ENCODE measurements at places on chromosomes 7 and 10.

DNA sequence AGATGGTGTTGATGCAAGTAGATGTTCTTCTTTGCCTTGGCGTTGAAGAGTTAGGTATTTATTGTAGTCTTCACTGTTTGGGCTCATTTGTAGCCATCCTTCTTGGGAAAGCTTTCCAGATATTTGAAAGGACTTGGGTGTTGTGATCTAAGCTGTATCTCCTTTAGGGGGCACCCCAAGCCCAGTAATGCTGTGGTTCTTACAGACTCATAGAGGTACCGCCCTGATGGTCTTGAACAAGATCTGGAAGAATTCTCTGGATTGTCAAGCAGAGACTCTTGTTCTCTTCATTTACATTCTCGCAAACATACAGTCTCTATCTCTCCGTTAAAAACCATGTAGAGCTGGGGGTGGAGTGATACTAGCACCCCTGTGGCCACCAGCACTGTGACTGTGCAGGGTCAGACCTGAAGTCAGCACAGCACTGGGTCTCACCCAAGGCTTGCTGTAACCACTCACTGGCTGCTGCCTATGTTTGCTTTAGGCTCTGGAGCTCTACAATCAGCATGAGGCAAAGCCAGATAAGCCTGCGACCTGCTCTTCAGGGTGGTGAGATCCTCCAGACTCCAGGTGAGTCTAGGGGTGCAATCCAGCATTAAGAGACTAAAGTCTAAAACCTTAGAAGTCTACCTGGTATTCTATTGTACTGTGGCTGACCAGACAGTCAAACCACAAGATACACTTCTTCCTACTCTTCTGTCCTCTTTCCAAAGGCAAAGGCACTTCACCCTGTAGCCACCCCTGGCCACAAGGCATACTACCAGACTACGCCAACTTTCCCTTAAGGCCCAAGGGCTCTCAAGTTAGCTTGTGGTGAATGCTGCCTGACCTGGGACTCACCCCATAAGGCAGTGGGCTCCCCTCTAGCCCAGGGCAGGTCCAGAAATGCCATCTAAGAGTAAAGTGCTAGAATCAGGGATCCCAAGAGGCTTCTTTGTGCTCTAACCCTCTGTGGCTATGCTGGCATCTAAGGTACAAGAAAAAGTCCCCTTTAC lies 209.7 kb upstream of the TMEM196 start:
- H3K4me1 ChIP-seq = no peaks in the 10 kb centered on the region
- H3K4me3 ChIP-seq = no peak overlapping the region
- no peak for DNase-seq
- no peak overlapping the region for H3K27ac ChIP-seq
- H3K36me3 ChIP-seq = no peaks in the 10 kb centered on the region

- no peak overlapping the region for H3K27ac ChIP-seq
- H3K27me3 ChIP-seq = no peaks in the 10 kb centered on the region
- H3K4me3 ChIP-seq = no peak overlapping the region
- DNase-seq = no peak
- H3K36me3 ChIP-seq = no peaks in the 10 kb centered on the region
These were observed 395.0 kb downstream of the THSD7A start for GRCh38 chr7:11436773-11437524.

DNA sequence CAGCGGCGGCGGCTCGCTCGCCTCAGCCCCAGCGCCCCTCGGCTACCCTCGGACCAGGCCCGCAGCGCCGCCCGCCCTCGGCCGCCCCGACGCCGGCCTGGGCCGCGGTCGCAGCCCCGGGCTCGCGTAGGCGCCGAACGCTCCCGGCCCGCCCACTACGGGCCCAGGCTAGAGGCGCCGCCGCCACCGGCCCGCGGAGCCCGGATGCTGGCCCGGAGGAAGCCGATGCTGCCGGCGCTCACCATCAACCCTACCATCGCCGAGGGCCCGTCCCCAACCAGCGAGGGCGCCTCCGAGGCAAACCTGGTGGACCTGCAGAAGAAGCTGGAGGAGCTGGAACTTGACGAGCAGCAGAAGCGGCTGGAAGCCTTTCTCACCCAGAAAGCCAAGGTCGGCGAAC lies 18.2 kb upstream of the TSPAN33 start:
- no peaks in the 10 kb centered on the region for H3K36me3 ChIP-seq
- H3K27ac ChIP-seq = no peak overlapping the region
- H3K4me3 ChIP-seq = no peak overlapping the region
- no peaks in the 10 kb centered on the region for H3K4me1 ChIP-seq
- no peak for DNase-seq

DNA sequence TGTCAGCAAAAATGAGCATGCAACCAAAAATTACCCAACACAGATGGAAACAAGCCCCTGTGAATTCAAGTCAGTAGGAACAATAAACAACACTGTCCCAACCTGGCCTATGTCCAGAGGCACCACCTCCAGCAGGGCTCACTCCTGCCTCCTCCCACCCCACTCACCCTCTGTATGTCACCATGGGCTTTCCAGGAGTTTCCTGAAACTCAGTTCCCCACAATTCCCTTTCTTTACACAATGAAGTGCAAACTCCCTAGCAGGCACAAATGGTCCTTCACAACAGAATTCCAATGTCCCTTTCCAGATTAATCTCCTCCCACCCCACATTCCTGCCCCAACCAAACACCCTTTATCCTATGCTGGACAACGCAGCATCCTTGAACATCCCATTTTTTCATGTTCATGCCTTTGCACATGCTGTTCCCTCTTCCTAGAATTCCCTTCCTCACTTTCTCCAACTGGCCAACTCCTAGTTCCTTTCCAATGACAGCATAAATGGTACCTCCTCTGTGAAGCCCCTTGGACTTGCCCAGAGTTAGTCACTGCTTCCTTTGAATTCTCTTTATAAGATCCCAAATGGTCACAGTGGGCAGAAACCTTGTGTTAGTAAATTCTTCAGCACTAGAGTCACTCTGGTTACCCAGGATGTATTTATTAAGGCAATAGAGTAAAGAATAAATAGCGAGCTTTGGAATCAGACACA lies 157.5 kb downstream of the SLIT1 start:
- H3K4me3 ChIP-seq = no peak overlapping the region
- DNase-seq = no peak
- no peaks in the 10 kb centered on the region for H3K27me3 ChIP-seq
- no peak overlapping the region for H3K27ac ChIP-seq
- H3K4me1 ChIP-seq = no peaks in the 10 kb centered on the region

- no peak overlapping the region for H3K27ac ChIP-seq
- DNase-seq = no peak
- H3K4me3 ChIP-seq = no peak overlapping the region
- H3K27me3 ChIP-seq = no peaks in the 10 kb centered on the region
These were observed 36.5 kb downstream of the GNAT3 start for GRCh38 chr7:80475383-80475782.

DNA sequence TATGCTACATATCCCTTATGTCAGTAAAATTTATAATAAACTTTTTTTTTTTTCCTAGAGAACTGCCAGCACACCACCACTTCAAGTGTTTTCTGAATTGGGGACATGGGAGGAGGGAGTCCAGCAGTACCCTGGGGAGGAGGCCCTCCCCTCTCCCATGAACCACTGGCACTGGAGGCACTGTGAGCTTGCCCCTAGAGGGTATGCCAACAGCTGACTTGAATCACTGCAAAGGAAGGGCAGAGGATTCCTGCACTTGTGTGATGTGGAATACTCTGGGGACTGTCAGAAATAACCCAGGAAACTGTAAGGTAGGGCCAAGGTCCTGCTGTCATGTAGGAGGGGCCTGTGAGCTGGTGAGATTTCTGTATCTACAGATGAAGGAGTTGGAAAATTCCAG lies 8.5 kb upstream of the ARMS2 start:
- no peak overlapping the region for H3K27ac ChIP-seq
- H3K4me3 ChIP-seq = no peak overlapping the region
- no peak for DNase-seq
- no peaks in the 10 kb centered on the region for H3K36me3 ChIP-seq

- H3K27ac ChIP-seq = no peak overlapping the region
- H3K4me3 ChIP-seq = no peak overlapping the region
- no peaks in the 10 kb centered on the region for H3K27me3 ChIP-seq
- no peaks in the 10 kb centered on the region for H3K36me3 ChIP-seq
- no peaks in the 10 kb centered on the region for H3K4me1 ChIP-seq
- DNase-seq = no peak
These were observed 368.4 kb upstream of the AKR1E2 start for GRCh38 chr10:4457597-4457996.

DNA sequence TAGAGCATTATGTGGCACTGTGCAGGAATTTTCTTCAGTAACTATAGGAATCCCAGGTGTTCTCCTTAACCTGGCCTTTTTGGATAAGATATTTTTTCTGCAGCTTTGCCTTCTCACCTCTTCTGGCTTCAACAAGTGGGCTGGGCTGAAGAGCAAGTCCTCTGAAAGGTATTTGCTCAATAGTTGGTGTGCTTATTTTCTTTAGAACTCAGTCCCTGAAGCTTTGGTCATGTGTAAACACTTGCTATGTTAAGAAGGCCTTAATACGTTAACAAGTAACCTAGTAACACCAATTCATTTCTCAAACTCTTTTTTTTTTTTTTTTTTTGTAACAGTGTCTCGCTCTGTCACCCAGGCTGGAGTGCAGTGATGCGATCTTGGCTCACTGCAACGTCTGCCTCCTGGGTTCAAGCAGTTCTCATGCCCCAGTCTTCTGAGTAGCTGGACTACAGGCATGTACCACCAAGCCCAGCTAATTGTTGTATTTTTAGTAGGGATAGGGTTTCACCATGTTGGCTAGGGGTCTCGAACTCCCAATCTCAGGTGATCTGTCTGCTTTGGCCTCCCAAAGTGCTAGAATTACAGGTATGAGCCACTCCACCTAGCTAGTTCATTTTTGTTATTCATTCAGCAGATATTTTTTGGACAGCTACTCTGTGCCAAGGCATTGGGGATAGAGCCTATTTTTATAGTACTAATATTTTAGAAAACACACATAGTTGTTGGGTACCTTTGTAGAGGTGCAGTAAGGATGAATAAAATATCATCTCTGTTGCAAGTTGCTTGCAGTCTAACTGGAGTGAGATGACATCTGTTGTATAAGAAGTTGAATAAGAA lies 164.6 kb downstream of the SND1 start:
- DNase-seq = no peak
- H3K27me3 ChIP-seq = no peaks in the 10 kb centered on the region
- H3K4me1 ChIP-seq = no peaks in the 10 kb centered on the region
- no peaks in the 10 kb centered on the region for H3K36me3 ChIP-seq
- H3K27ac ChIP-seq = no peak overlapping the region

DNA sequence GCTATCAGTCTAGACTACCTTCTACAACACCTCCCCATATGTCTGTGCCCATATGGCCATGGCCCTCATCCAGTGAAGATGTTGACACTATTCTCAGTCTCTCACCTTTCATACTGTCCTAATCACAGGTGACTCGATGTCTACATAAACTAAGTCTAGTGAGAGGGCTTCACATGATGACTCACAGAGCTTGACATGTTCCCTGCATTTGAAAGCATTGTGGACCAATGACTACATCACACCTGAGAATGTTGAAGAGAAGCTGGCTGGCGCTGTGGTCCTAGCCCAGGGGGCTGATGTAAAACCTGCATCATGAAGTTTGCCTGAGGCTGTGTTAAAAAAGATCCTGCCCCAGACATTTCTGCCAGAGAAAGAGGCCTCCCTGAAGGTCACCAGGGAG lies 167.2 kb downstream of the NPSR1 start:
- no peak overlapping the region for H3K27ac ChIP-seq
- H3K36me3 ChIP-seq = no peaks in the 10 kb centered on the region
- H3K4me3 ChIP-seq = no peak overlapping the region
- H3K4me1 ChIP-seq = no peaks in the 10 kb centered on the region

- no peaks in the 10 kb centered on the region for H3K27me3 ChIP-seq
- no peak overlapping the region for H3K27ac ChIP-seq
- H3K4me3 ChIP-seq = no peak overlapping the region
- H3K36me3 ChIP-seq = no peaks in the 10 kb centered on the region
These were observed 179.5 kb downstream of the ZWINT start for GRCh38 chr10:56181607-56182006.

- H3K4me1 ChIP-seq = no peaks in the 10 kb centered on the region
- H3K27me3 ChIP-seq = no peaks in the 10 kb centered on the region
- no peak overlapping the region for H3K4me3 ChIP-seq
- H3K27ac ChIP-seq = no peak overlapping the region
These were observed 104.9 kb downstream of the CDK6 start for GRCh38 chr7:92731335-92732063.

DNA sequence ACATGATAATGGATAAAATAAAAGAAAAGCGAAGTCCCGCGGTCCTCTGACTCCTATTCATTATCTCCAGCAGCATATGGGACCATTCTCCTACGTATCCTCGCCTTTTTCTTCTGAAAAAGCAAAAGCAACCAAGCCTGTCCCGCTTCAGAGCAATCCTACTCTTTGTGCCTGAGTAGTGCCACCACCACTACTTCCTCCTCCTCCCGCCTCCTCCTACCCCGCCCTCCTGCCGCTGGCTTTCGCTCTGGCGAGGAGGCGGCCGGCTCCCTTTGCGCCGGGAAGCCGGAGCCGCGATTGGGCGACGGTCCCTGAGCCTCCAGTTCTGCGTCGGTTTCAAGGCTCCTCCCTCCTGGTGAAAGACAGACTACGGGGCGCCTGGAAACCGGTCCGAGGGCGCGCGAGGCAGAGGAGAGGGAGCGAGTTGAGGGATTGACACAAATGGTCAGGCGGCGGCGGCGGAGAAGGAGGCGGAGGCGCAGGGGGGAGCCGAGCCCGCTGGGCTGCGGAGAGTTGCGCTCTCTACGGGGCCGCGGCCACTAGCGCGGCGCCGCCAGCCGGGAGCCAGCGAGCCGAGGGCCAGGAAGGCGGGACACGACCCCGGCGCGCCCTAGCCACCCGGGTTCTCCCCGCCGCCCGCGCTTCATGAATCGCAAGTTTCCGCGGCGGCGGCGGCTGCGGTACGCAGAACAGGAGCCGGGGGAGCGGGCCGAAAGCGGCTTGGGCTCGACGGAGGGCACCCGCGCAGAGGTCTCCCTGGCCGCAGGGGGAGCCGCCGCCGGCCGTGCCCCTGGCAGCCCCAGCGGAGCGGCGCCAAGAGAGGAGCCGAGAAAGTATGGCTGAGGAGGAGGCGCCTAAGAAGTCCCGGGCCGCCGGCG lies at the start of gene FZD1:
TSS of gene FZD1 (plus strand) at position 388 of the 878 bp plus-strand sequence. CDS start at position 836, 448 bp downstream.
- H3K27me3 ChIP-seq = no peaks in the 10 kb centered on the region
- H3K36me3 ChIP-seq = no peaks in the 10 kb centered on the region
- H3K4me1 ChIP-seq = no peaks in the 10 kb centered on the region
- H3K27ac ChIP-seq = no peak within 1 kb of the TSS
- DNase-seq = no peak

GRCh38 chr10:94583124-94583523 lies 37.5 kb downstream of the HELLS start:
- no peak overlapping the region for H3K4me3 ChIP-seq
- no peaks in the 10 kb centered on the region for H3K4me1 ChIP-seq
- no peak for DNase-seq
- no peaks in the 10 kb centered on the region for H3K27me3 ChIP-seq

DNA sequence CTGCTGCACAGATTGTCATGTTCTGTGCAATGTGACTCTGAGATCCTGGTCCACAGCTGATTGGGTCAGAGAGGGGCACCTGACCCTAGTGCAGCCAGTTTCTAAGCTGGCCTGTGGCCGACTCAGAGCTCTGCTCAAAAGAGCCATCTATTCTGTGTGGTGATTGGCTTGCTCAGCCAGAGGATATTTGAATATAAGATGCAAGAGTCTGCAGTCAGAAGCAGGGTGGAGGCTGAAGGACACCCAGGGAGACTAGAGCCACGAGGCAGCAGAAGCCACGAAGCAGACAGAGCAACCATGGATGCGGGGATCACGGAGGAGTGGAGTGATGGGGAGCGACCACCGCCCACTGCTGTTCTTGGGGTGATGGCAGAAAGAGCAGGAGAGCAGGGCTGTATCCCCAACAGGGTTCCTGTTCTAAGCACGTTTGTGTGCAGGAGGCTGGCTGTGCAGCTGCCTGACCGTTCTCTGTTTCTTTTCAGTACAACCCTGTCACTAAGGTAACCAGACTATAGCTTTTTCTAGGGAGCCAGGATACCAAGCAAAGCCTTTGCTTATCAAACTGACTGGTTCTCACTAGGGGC lies 19.5 kb upstream of the RHEB start:
- H3K4me3 ChIP-seq = no peak overlapping the region
- no peaks in the 10 kb centered on the region for H3K27me3 ChIP-seq
- H3K4me1 ChIP-seq = no peaks in the 10 kb centered on the region
- no peak overlapping the region for H3K27ac ChIP-seq
- no peak for DNase-seq

Measured in effector memory CD4-positive, alpha-beta T cell (primary cell).